ENCODE measurements at places on chromosomes 1 and 21.

DNA sequence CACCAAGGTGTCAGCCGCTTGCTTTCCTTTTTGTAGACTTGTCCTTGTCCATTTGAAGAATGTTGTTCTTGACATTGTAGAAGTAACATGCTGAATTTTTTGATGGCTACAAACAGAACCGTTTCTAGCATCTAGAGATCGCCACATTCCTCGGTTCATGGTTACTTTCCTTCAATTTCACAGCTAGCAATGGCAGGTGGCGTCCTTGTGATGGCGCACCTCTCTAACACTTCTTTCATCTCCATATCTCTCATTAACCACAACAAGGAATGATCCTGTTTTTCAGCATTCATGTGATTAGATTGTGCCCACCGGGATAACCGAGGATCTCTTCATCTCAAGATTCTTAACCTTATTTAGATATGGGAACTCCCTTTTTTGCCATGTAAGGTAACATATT lies 2129.8 kb downstream of the NCAM2 start:
- no peak for DNase-seq

GRCh38 chr1:37174876-37175275 lies 140.6 kb upstream of the GRIK3 start:
- no peak for DNase-seq

DNA sequence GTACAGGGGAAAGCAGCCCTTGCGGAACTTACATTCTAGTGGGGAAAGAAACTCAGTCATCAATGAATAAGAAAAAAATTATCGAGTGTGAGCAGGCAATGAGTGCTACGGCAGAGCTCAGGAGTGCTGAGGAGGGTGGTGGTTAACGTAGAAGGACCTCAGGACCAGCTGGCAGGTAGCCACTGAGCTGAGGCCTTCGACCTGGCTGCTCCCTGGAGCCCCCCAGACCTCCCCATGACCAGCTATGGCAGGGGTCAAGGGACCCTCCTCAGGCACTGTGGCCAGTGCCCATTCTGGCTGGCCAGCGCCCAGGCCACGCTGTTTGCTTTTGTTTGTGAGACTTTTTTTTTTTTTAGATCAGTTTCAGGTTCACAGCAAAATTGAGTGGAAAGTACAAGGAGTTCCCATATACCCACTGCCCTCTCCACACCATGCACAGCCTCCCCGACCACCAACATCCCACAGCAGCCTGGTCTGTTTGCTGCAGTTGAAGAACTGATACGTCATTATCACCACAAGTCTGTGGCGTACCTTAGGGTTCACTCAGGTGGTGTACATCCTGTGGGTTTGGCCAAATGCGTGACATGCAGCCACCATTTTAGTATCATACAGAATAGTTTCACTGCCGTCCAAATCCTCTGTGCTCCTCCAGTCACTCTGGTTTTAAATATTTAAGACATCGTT lies 11.8 kb upstream of the TTC22 start:
- no peak for DNase-seq

DNA sequence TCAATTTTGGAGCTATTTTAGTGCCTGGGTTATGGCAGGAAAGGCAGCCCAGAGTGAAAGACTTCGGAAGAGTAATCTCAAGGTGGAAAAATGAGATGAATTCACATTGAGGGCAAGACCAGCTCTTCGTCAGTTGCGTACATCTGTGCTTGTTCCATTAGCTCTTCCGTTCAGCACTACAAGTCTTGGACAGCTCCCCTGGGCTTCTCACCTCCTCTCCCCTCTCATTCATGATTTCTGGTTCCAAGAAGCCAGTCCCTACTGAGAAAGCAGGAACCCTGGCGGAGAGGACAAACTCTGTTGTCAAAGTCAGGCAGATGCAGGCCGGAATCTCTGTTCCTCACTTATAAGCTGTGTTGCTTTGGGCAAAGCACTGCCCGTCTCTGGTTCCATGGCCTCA lies 76.5 kb downstream of the ACTL8 start:
- DNase-seq, result no peak

DNA sequence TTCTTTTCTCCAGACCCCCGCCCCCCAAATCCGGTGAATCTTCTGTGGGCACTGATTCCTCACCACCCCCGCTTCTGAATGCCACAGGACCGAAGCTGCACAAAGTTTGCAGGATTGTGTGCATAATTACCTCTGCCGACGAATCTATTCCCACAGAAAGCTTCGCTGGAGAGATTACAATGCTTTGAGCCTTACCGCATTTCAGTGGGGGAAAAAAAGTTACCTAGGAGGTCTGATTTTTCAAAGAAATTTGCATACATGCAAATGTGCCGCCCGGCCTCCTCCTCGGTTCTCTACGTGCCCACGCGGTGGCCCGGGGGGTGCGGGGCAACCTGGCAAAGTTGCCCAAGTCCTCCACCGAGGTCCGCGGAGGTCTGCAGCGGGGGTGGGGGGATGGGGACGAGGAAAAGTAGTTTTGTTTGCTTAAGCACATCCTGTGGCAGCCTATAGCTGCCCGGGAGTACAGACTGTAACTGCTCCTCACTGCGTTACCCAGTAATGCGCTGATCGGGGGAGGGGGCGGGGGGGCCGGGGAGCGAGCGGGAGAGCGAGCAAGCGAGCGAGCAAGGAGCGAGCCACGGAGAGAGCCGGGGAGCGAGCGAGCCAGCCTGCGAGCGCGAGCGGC lies 563 bp upstream of the NFIA start:
- DNase-seq, result no peak

DNA sequence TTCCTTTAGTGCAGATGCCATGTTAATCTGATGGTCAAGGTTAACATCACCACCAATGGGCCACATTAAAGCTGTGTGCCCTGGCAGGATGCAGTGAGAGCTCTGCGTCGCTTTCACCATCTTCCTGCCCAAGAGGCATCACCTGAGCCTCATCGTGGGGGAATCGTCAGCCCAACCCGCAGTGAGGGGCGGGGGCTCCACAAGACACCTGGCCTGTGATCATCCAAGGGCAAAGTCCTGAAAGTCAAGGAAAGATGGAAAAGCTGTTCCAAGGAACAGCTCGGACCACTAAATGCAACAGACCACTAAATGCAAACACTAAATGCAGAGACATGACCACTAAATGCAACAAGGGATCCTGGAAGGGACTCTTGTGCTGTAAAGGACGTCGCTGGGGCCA lies 49.9 kb downstream of the WDR4 start:
- DNase-seq, result no peak

- DNase-seq, result no peak
These were observed 55.9 kb downstream of the CD58 start for GRCh38 chr1:116514708-116515525.

DNA sequence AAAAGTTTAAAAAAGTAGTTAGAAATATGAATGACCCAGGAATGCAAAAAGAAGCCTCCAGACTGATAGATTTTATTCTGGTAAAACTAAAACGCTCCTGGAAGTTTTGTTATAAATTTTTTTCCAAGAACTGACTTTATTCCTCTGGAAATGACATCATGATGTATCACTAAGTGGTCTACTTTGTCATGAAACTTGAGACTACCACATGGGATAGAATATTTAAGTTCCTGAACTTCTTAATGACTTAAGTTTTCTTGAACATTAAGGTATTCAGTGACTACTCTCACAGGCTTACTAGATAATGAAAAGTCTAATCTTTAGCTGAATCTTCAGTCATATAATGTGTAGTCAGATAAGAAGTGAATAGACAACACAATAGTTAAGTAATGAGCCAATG lies 842.2 kb downstream of the USP25 start:
- no peak for DNase-seq

DNA sequence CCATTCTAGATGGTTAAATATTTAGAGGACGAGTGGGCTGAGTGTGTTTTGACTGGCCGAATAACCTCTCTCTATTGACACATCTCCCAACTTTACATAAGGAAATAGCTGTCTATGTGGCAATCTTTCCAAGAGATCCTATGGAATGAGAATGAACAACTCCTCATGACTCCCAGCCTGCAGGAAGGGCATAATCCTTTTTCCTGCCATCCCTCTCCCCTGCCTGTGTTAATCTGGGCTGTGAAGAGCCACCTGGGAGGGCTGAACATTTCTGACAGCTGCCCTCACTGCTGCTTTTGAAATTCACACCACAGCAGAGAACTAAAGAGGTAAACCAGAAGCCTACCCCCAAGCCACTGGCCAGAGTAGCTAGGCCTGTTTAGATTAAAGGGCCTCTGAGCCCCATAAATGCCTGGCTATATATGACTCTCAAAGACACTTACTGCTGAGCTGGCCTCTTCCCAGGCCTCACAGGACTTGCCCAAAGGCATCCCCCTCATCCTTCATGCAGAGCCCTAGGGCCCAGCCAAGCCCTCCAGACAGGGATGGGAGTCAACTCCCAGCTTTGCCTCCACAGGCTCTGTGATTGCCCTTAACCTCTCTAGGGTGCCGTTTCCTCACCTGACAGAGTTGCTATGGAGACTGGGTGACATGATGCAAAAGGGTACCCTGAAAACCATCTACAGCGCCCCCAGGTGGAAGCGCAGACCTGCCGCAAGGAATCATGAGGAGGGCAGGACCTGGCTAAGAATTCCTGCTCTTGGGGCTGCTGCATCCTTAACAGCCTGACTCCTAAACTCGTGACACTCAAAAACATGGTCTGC lies 42.0 kb upstream of the LDLRAP1 start:
- no peak for DNase-seq

DNA sequence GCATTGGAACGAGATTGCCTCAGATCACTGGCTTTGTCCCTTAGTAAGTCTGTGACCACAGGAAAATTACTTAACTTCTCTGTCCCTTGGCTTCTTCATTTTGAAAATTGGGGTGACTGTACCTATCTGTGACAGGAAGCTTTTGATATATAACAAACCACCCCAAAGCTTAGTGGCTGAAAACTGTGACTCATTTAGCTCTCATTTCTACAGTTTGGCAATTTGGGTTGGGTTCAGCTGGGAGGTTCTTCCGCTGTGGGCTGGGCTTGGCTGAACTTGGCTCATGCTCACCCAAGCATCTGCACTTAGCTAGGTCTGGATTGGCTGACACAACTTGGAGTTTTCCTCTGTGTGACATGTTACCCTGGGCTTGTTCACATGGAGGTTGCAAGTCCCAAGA lies 14.0 kb downstream of the C1orf94 start:
- DNase-seq, result no peak
